Activated CD4-positive, CD25-positive, alpha-beta regulatory T cell treated with anti-CD3 and anti-CD28 coated beads, Interleukin-2, amount 50 U/mL, for 24 hours (primary cell): ENCODE measurements at places on chromosomes 2 and 18.

DNA sequence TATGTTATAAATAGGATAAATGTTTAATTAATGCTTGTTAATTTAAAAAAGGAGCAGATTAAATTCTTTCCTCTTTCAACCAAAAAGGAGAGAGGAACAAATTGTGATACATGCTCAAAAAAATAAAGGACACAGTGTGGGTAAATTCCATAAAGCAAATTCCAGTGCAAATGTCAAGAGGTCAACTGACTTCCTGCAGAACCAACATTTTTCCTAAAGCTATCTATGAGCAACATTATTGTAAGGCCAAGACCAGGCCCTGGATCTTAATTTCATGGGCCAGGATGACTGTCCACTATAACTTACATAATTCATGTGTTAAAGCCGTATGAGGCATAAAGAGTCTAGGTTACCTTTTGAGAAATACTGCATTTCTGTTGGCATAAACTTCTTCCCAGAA is 93.9 kb upstream of the RPE start:
- no peak for ATAC-seq

GRCh38 chr18:65919018-65919417 is 168.2 kb downstream of the CDH7 start:
- ATAC-seq: no peak

GRCh38 chr2:198356157-198356556 is 551.8 kb downstream of the PLCL1 start:
- ATAC-seq: no peak

GRCh38 chr18:43916984-43917383 is 639.7 kb upstream of the SYT4 start:
- no peak for ATAC-seq

- ATAC-seq: no peak
Measured at GRCh38 chr2:171735991-171736710, 48.9 kb downstream of the DYNC1I2 start.

GRCh38 chr2:131077182-131077846 is 15.9 kb downstream of the FAM168B start:
- ATAC-seq: no peak

DNA sequence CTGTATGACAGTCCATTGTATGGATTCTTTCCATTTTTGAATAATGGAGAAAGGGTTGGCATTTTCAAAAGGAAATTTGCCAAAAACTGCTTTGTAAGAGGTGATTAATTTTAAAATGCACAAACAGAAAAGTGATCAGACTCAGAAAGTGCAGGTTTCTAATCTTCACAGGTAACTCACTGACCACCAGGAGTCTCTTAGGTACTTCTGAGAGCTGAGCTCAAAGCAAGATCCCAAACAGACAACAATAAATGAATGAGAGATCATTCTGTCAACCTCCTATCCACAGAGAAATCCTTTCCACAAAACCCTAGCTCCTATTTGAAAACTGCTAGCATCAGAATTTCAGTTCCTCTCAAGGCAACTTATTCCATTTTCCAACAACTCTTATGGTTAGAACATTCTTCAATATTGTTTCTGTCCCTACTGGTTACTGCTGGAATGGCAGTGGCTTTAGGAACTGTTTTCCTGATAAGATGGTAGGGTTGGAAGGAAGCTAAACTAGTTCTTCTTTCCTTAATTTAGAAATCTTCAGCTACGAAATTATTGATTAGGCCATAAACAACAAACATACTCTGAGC is 20.6 kb upstream of the HAAO start:
- ATAC-seq: no peak
